Stimulated activated CD4-positive, alpha-beta T cell treated with anti-CD3 and anti-CD28 coated beads, Interleukin-1b, Interleukin-23, amount 100 ng/mL, for 24 hours (primary cell): ENCODE measurements at places on chromosomes 13 and 19.

- no peak for DNase-seq
Observed at GRCh38 chr13:77779552-77780272, 82.2 kb downstream of the SLAIN1 start.

DNA sequence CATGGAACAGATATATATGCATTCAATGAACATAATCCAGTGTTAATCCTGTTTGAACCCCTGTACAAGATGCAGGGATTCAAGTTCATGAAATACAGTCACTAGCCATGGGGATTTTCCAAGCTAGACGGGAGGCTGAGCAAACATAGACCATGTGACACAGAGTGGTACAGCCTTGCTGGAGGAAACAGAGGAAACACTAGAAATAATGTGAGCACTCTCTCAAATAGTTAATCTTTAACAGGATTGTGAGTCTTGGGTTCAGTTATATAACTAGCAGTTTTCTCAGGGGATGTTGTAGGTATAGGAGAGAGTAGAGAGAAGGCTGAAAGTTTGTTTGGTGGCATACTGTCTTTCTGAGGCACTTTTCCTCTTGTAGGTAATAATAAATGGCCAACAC is 13.9 kb upstream of the LGALS16 start:
- DNase-seq, result no peak

DNA sequence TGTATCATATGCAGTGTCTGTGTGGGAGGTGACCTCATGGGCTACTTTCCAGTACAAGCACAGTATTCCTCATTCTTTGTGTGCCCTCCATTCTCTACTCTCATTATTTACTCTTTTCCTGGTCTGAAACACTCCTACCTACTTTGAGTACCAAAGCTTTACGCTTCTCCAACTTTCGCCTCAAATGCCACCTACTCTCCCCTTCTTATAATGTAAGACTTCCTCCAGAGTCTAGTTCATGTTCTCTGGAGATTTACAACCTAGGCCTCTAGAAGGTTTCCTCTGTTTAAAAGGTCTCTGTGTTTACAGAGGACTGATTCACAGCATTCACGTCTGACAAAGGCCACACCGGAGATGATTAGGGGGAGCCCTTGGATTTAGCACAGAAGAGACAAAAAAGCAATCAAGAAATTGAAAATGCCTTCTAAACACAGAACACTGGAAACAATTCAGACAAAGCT is 302.0 kb downstream of the KLF12 start:
- no peak for DNase-seq

DNA sequence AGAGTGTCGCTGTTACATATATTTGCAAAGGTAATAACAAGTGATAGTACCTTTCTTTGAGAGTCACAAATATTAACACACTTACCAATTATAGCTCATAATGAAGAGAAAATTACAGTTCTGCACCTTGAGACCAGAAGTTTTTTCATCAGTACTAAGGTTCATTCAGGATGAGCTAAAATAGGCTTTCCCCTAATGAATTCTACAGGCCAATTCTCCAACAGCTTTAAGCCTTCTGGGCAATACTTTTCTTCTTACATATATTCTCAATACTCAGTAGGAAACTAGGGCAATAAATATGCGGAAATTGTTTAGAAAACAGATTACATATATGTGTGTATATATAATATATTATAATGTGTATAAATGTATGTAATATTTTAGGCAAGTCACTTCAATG is 2672.8 kb upstream of the PCDH20 start:
- DNase-seq, result no peak

DNA sequence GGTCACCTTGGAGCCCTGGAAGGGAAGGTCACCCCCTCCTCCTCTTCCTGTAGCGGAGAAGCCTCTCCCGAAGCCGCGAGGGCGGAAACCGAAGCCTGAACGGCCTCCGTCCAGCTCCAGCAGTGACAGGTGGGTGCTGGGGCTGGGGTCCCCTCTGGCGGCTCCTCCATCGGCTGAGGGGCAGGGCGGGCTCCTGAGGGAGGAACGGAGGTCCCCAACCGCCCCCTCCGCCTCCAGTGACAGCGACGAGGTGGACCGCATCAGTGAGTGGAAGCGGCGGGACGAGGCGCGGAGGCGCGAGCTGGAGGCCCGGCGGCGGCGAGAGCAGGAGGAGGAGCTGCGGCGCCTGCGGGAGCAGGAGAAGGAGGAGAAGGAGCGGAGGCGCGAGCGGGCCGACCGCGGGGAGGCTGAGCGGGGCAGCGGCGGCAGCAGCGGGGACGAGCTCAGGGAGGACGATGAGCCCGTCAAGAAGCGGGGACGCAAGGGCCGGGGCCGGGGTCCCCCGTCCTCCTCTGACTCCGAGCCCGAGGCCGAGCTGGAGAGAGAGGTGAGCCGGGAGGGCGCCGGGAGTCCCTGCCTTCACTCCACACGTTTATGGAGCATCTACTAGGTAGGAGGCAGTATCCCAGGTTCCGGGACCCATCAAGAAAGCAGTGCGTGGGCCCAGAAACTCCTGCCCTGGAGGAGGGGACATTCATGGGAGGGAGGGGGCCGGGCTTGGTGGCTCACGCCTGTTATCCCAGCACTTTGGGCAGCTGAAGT is 22.0 kb downstream of the HDGFL2 start:
- no peak for DNase-seq

GRCh38 chr13:47621931-47622330 is 379.1 kb downstream of the SUCLA2 start:
- no peak for DNase-seq
